NCI-H1048 (cell line): ENCODE measurements at places on chromosomes 7 and 10.

DNA sequence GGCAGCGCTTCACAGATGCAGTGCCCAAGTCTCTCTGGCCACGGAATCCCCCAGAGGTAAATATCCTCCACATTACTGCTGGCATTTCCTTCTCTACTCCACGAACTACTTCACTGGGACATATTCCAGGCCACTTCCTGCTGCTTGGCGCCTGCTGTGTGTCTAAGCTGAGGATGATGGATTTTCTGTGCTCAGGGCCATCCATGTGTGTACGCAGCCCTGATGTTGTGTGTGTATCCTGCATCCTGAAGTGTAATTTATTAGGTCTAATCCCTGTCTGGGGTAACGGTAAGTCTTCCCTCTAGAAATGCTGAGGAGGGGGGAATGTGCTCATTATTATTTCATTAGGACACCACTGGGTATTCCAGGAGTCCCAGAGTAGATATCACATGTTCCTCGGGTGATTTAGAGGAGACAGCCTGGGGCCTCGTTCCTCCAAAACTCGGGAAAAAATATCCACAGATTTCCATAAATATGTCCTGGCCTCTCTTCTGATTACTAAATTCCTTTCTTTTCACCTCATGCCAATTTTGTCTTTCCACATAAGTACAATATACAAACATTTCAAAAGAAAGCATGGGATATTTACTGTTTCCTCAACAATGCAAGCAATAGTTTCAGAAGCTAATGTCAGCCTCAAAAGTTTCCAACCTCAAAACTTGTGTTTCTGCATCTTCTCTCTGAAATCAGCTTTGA, 25.5 kb upstream of the HABP2 start:
- no peak for DNase-seq

GRCh38 chr7:102934701-102935100, 21.9 kb downstream of the LRRC17 start:
- DNase-seq: no peak

- no peak for DNase-seq
These were observed 48.7 kb upstream of the PPP1R3C start for GRCh38 chr10:91681361-91682276.

- DNase-seq: no peak
These were observed 9.7 kb upstream of the ANLN start for GRCh38 chr7:36379831-36380504.

- DNase-seq: no peak
These were observed 683.9 kb downstream of the MAGI2 start for GRCh38 chr7:78769481-78770101.
